ENCODE measurements at places on chromosomes 7 and 10. TPM values are rescaled to one million over a fixed set of nuclear protein-coding genes. Genes with fewer than 3 reads are reported as not detected.

C10orf53 gene
- total RNA-seq = not detected

TRIM74 gene
- 0.07 TPM for total RNA-seq

NACAD gene
- 4.4 TPM for total RNA-seq

SEMA3C gene
- 99.5 TPM for total RNA-seq

GRCh38 chr10:61898435-61898778 lies 3.1 kb upstream of the ARID5B start:
- DNase-seq = no peak

DNA sequence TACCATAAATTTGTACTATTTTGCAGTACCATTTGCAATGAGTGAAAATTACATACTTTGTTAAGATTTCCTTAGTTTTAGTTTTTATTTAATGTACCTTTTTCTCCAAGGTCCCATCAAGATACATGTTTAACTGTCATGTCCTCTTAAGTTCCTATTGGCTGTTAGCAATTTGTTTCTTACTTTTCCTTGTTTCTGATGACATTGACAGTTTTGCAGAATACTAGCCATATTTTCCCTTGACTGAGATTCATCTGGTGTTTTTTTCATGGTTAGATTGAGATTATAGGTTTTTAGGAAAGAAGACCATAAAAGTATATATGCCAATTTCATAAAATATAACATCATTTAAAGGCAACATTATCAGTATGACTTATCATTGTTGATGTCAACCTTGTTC lies 376.8 kb upstream of the STEAP1 start:
- DNase-seq = no peak

GRCh38 chr7:48563334-48563733 lies 361.0 kb upstream of the CDC14C start:
- DNase-seq = peak; percentile 72

DNA sequence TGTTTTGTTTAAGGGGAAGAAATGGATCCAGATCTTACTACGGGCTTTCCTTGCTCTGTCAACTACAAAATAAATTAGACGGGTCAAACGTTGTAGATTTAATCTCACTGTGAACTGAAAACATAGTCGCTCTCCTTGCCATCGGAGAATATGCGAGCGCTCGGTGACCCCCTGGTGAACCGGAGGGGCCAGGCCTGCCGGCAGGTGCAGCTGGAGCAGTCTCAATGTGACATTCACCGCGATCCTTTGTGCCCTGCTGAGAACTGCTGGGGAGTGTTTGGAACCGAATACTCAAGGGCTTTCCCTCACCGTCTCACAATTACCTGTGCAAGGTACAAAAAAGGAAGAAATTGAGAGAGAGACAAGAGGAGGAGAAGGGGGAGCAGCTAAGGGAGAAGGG lies 174.1 kb upstream of the GPR26 start:
- no peak for DNase-seq

DNA sequence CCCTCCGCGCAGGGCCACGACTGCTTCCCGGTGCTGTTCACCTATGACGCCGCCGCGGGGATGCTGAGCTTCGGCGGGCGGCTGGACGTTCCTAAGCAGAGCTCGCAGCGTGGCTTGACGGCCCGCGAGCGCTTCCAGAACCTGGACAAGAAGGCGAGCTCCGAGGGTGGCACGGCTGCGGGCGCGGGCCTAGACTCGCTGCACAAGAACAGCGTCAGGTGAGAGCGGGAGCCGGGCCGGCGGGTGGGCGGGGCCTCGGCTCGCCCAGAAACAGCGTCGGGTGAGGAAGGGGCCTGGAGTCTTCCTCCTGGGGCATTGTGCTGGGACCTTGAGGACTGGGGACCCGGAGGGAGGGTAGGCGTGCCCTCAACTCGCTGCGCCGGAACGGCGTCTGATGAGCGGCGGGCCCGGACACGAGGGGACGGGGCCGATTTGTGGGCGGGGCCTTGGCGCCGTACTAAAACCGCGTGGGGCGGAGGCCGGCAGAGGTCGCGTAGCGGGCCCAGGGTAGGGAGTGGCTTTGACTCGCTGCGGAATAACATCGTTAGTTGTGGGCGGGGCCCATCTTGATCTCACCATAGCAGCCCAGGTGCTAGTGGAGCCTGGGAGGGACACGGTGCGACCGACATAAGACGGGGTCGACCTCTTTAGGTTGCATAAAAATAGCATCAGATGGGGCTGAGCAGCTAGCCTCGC lies 15.6 kb downstream of the PDAP1 start:
- peak; percentile 53 for DNase-seq

- DNase-seq = peak; percentile 15
Measured at GRCh38 chr10:17905491-17905890, 46.2 kb upstream of the SLC39A12 start.

Data from foreskin keratinocyte (primary cell).